ENCODE measurements at places on chromosomes 3 and 15.
A peak's percentile ranks its signal among the peaks of the same experiment; 100 is the strongest.

- no peak for DNase-seq
Observed at GRCh38 chr3:41674449-41674848, 287.5 kb downstream of the ULK4 start.

GRCh38 chr3:16477521-16477920 is 36.0 kb downstream of the RFTN1 start:
- DNase-seq: no peak

GRCh38 chr3:196754091-196754981 is 14.7 kb downstream of the PAK2 start:
- DNase-seq: no peak

GRCh38 chr15:78625606-78626280 is 4.9 kb upstream of the CHRNA3 start:
- no peak for DNase-seq

DNA sequence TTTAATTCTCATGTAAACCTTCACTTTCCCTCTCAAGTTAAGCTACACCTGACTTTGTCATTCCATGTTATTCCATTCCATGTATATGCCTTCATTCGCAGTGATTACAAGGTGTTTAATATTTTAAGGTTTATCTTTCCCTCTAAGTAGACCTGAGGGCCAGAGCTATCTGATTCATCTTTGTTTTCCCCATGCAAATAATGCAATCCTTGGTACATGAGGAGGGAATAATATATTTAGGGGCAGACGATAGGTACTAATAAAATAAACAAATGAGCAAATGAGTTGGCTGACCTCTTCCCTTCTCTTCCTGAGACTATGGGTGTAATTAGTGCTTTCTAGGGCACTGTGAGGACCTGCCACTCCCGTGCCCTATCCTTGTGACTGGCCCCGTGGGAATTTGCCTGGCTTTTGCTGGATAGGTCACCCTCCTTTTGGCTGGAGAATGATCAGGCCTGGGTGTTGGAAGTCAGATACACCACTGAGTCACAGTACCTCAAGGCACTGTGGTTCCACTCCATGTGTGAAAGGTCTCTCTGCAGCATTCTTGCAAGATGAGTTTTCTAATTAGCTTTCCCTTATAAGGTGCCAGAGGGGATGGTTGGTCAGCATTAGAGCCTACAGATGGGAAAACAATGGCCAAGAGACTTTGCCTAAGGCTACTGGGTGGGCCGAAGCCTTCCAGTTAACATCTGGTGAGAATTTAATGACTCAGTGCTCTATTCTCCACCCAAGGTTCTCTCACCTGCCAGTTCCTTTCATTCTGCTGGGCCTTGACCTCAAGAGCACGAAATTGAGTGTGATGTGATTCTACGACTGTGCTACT is 183.2 kb downstream of the P3H2 start:
- no peak for DNase-seq

- DNase-seq: no peak
Observed at GRCh38 chr3:124587053-124587408, 143.2 kb upstream of the UMPS start.

DNA sequence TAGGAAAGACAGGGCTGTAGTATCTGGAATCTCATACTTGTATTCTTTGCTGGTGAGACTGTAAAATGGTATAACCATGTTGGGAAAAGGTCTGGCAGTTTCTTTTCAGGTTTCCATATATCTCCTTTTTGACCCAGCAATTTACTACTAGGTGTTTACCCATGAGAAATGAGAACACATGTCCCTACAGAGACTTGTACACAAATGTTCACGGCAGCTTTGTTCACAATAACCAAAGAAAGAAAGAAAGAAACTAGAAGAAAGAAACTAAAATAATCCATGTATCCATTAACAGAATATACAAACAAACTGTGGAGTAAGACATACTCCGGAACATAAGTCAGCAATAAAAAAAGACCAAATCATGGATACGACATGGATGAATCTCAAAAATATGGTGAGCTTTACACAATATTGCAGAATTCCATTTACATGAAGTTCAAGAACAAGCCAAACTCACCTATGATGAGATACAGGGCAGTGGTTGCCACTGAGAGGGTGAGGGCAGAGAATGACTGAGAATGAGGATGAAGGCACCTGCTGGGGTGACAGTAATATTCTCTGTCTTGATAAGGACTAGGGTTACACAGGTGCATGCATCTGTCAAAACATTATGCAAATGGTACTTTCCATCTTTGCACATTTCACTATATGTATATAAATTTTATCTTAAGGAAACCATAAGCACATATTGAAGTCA is 2.7 kb downstream of the RFTN1 start:
- DNase-seq: no peak

DNA sequence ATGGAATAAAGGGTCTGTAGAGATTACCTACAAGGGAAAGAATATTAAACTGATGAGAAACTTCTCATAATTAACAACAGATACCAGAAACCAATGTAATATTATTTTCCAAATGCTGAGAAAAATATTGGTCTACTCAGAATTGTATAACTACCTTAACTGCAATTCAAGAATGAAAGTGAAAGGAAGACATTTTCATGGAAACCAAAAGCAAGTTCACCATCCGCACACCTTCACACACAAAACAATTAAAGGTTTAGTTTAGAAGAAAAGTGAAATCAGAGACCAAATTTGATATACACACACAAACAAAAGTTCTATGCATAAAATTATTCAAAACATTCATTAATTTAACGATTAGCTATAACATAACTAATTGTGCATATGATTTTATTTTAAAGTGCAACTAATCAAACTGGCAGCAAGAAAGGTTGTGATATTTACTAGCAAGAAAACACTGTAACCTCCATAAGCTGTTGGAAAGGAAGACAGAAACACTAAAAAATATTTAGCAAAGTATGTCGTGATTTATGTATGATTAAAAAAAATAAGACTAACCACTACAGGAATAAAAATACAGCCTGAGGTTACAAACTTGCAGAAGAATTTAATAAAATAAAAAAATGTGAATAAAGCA is 395.5 kb downstream of the FGF12 start:
- no peak for DNase-seq

- DNase-seq: no peak
Observed at GRCh38 chr15:48102167-48102566, 18.6 kb upstream of the SLC24A5 start.

DNA sequence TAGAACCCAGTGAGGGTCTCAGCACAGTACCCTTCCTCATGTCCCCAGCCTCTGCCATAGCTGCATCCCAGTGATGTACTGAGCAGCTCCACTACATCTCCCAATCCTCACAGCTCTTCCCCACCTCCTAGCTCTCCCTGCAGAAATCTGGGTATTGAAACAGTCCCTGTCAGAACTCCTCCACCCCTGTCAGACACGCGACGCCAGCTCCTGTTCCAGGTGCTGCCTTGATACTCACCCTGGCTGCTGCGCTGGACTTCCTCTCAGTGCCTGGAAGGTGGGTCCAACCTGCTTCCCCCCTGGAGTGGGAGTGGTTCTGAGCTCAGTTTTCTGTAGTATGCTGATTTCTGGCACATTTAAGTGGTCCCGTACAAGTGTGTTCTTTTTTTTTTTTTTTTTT is 160.9 kb upstream of the SLCO3A1 start:
- no peak for DNase-seq

DNA sequence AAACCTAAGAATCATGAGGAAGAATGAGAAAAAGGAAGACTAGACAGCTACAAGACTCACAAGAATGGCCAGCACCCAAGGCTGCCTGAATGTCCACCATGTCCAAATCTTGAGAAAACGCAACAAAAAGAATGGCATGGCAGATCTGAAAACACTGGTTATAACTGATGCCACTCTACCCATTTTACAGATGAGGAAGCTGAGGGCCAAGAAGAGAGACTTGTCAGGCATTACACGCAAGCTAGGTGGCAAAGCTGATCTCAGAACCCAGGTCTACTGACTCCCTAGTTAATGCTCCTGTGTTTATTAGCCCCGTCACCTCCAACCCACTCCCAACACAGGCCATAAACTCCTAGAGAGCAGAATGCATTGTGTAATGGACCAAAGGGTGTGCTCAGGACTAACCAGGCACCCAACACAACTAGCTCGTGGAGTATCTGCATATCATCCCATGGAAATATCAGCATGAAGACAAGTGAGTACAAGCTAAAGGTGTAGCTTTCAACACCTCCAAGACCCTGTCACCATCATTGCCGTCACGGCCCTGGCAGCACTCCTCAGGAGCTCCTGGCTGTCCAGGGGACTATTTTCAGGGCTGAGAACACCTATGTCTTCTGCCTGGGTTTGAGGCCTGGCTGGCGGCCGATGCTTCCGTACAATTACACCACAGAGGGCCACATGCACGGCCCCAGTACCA is 111.7 kb downstream of the XXYLT1 start:
- no peak for DNase-seq

DNA sequence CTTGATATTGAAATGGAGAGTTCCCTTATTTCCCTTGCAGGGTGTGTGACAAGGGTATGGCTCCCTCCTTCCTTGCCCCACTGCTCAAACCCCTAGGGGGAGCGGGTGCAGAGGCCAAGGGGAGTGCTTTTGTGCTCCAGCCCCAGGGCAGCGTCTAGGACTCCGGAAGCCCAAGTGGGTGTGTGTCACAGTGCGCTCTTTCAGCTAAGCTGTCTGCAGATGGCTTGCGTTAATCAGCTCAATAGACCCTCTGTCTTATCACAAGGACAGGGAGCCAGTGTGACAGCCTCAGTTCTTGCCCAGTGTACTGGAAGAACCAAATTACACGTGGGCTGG is 523.6 kb upstream of the LMCD1 start:
- DNase-seq: peak; percentile 13

DNA sequence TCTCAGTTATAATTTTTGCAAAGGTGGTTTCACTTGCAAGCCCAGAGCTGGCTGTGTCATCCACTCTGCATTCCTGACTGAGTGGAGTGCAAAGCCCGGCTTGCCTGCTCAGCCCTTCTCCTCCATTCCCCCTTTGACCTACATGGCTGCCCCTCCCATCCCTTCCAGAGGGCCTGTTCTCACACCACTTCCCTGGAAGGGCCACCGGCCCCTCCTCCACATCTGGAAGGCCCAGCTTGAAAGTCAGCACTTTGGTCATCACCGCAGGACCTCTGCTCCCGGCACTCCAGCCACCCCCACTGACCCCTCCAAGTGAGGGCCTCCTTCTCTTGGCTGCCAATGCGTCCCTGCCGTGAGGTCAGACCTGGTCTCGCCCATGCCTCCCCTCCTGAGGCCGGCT is 74.1 kb upstream of the RNF7 start:
- DNase-seq: no peak

DNA sequence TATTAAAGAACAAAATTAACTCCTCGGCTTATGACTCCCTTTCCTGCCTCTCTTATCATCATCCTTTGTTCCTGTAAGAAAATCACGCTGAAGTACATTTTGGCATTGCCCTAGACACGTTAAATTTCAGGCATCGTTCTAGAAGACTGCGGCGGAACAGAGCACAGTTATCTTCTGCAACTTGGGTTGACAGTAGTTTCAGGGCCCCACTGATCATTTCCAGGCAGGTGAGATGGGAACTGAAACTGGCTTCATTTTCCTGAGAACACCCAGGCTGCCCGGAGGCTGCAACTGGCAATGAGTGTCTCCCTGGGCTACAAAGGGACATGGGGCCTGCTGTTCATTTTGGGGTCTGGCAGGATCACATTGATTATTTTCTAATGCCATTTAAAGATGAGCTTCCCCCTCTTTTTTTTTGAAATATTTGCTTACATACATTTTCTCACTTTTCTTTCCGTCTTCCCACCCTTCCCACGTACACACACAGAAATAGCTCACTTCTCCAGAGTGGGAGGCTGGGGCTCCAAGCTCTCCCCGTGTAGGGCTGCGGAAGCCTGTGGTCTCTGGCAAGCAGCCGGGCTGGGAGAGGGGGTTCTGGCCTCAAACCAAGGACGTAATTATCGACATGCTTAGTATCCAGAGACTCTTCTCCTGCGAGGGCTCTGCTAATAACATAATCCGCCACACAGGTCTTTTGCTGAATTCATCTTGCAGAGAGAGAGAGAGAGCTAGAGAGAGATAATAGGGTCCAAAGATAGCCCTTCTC is 267.4 kb downstream of the ABHD5 start:
- DNase-seq: no peak

- no peak for DNase-seq
Observed at GRCh38 chr3:43728947-43729346, 38.2 kb downstream of the ABHD5 start.

DNA sequence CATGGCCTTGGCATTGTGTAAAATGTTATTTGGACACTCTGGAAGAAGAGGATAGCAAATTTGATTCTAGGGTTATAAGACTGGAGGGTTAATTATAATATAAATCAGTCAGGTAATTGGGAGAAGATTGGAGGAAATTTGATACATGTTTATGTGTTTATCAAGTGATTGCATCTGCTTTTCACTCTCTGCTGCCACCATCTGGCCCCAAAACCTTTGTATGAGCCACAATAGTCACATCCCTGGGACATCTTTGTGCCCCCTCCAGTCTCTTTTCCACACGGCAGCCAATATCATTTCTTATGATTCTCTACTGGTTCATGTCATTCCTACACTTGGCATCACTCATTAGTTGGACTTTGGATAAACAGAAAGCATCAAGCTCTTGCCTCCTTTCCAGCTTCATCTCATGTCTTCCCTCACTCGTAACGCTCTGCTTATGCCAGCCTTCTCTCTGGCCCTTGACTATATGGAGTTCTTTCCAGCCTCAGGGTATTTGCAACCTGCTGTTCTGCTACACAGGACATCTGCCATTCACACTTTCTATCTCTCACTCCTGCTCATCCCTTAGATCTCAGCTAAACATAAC is 602.3 kb upstream of the SUCLG2 start:
- no peak for DNase-seq

- no peak for DNase-seq
Observed at GRCh38 chr3:134104031-134104430, 74.3 kb upstream of the SLCO2A1 start.

GRCh38 chr3:20310629-20311028 is 124.6 kb upstream of the SGO1 start:
- DNase-seq: no peak

GRCh38 chr15:63264688-63265293 is 12.6 kb upstream of the APH1B start:
- DNase-seq: no peak

DNA sequence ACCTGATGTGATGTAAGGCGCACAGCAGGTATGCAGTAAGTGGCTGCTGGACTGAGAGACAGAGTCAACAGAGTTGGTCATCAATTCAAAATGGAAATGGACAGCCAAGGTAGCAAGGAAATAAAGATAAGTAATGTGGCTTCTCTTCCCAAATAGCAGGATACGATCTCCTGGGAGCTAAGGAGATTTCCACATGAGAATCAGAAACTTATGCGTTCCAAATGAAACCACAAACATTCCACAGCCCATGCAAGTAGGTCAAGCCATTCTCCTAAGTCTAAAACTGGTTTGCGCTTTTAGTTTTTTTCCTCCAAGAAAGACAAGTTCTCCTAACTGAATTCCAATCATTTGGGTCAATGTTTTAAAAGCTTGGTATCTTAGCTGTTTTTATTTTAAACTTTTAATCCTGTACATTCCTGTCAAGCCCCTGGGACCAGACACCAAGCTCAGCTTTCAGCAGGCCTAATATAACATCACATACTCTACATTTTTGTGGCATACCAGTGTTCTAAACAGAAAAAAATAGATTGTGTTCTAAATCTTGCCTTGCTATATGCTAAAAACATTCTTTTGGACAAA is 73.7 kb upstream of the TSPAN3 start:
- no peak for DNase-seq

- no peak for DNase-seq
Observed at GRCh38 chr3:113275929-113276750, 64.8 kb downstream of the BOC start.

GRCh38 chr3:128487813-128488635 is 5.0 kb downstream of the GATA2 start:
- peak; percentile 22 for DNase-seq

- DNase-seq: no peak
Observed at GRCh38 chr3:108037770-108038169, 53.1 kb downstream of the CD47 start.

GRCh38 chr15:60179786-60180391 is 175.8 kb downstream of the FOXB1 start:
- no peak for DNase-seq
